ENCODE measurements at places on chromosomes 7 and 10.

DNA sequence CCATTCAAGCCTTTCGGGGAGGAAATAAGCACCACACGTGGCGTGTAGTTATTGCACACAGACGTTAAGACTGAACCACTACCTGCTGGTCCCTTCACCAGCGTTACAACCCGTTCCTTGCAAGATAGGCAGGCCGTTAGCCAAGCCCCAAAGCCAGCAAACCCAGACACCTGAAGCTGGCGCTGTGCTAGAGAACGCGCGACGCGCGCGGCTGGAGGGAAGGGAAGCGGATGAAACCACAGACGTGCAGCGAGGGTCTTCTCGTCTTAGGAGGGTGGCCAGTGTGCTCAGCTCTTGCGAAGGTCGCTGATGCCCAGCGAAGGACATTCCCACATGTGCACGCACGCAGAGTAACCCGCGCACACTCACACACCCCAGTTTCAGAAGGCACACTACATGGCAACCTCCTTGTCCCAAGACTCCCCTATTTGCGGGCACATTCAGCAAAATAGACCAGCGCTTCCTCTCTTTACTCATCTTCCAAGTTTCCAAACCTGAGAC, 980 bp downstream of the TMEM26 start:
- DNase-seq = no peak

GRCh38 chr7:131774419-131775220, 218.2 kb upstream of the PODXL start:
- no peak for DNase-seq

- no peak for DNase-seq
These were observed 32.0 kb downstream of the PSMC2 start for GRCh38 chr7:103379270-103379975.

- no peak for DNase-seq
These were observed 36.3 kb upstream of the RNF32 start for GRCh38 chr7:156604311-156604710.

DNA sequence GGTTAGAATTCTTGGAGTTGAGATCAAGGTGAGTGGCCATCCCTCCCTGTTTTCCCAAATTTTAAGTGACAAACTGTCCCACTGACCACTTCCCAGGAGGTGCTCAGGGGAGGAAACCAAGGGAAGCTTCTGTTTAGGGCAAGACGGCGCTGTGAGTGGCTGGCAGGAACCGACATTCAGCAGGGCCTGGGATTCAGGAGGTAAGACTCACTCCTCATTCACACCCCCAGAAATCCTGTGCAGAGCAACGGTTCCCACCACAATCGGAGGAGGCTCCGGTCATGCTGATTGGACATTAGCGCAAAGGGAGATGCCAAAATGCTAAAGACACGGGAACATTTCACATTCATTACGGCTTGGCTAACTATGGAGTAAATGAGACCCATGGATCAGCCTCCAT, 200.9 kb downstream of the GRID1 start:
- no peak for DNase-seq

DNA sequence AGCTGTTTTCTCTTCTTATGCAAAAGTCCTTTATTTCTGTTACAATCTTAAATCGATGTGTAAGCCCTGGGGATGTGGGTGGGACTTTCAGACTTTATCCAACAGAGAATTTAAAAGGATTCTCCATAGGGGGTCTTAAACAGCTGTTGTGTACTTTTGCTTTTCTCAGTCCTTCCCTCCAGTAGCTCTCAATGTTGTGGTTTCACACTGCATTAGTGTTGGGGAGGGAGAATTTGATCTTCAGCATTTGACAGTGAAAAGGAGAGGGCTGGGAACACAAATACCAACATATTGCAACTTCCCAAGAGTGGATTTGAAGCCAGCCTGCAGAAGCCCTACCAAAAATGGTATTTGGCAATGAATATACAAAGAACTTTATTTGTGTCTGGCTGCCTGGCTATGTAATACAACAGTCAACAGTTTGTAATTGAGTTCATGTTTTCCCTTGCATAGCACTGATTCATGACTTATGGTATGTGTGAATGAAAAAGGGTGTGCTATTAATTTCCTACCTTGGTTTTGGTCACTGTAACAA, 80.1 kb upstream of the CAPZA2 start:
- DNase-seq = peak; percentile 79
